ENCODE measurements at places on chromosomes 4 and X.
A peak's percentile ranks its signal among the peaks of the same experiment; 100 is the strongest.

DNA sequence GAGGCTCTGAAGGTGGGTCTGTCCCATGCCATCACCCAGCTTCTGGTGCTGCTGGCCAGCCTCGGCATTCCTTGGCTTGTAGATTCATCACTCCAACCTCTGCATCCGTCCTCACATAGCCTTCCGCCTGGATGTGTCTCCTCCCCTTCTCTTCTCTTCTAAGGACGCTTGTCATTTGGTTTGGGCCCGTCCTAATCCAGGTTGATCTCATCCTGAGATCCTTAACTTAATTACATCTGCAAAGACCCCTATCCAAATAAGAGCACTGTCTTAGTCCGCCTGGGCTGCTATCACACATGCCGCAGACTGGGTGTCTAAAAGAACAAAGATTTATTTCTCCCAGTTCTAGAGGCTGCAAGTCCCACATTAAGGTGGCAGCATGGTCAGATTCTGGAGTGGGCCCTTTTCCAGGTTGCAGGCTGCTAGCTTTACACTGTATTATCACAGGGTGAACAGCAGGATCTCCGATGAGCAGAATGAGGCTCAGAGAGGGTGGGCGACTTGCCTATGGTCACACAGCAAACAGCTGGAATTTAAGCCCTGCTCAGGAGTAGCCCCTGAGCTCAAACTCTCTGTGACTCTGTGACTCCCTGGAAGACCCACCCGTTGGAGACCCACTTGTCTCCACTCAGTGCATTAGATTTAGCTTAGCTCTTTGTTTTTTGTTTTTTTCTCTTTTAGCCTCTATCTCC is 113.1 kb downstream of the STK32B start:
- no peak for ATAC-seq

GRCh38 chr4:126851391-126851790 is 781.4 kb upstream of the INTU start:
- ATAC-seq, result no peak

DNA sequence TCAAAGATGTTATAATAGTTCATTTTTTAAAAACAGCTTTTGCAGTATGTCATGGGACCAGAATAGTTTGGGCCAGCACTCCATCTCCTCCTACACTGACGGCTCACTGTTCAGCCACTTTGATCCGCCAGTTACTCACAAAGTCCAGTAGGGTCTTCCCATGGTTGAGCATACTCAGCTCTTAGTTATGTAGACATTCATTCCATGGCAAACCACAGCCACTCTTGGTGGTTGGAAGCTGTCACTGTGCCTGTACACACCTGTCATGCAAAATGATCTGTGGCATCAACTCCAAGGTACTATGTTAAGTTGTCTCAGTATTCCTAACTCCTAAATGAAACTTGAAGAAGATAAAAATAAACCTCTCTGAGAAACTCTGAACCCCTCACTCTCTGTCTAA is 127.2 kb downstream of the NR3C2 start:
- no peak for ATAC-seq

DNA sequence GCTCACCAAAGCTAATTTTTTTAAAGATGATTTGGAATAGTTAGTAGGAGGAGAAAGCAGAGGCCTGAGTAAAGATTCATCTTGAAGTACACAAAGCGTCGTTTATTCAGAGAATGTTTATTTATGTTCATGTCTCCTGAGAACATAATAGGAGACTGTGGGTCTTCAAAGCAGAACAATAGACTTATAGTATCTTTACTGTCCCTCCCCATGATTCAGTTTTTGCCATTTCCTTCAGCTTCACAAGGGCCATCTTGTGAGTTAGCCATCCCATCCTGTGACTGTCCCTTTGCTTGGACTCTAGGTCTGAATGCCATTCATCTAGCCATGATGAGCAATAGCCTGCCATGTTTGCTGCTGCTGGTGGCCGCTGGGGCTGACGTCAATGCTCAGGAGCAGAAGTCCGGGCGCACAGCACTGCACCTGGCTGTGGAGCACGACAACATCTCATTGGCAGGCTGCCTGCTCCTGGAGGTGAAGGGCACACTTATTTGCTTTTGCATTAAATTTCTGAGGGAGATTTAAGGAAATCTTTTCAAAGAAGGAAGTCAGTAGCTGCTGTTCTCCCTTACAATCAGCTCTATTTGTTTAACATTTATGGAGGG is 105.8 kb downstream of the NFKB1 start:
- no peak for ATAC-seq

- no peak for ATAC-seq
These were observed 44.6 kb upstream of the ADRA2C start for GRCh38 chr4:3721627-3722026.

DNA sequence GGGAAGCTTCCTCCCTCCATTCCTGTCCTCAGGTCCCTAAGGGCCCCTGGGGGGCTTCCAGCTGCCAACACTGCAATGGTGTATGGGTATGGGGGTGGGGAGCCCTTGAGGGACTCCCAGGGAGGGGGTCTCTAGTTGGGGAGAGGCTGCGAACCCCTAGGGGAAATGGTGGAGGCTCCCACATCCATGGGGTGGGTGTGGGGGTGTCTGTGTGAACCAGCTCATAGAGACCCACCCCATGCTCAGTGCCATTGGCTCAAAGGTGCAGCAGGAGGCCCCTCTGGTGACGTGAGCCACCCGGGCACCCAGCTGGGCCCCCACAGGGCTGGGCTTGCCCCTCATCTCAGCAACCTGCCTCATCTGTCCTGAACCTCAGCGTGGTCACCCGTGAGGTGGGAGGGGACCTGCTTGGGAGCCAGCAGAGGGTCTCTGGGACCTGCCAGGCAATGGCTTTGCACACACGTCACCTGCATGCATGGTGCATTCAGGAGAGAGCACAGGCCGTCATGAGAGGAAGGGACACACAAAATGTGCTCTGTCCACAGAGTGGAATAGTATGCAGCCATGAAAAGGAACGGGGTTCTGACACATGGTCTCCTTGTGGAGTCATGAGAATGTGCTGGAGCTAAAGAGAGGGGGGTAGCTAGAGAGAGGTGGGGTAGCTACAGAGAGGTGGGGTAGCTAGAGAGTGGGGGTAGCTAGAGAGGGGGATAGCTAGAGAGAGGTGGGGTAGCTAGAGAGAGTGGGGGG is 22.7 kb upstream of the PLCXD1 start:
- ATAC-seq, result no peak

DNA sequence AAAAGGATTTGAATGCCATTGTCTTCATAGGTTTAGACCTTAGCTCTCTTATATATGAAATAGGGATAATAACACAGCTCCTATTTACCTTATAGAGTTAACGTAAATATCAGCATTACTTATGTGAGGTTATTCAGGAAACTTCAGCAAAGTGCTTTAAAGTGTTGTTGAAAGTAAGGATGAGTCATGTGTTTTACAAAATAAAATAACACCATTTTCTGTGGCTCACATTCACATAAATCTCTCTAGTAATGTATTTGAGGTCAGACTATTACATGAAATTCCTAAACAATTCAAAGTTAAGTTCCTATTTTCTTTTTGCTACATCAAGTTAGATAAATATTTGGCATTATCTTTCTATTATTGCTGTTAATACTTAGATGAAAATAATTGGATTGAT is 2.9 kb downstream of the GNRHR start:
- ATAC-seq, result no peak

DNA sequence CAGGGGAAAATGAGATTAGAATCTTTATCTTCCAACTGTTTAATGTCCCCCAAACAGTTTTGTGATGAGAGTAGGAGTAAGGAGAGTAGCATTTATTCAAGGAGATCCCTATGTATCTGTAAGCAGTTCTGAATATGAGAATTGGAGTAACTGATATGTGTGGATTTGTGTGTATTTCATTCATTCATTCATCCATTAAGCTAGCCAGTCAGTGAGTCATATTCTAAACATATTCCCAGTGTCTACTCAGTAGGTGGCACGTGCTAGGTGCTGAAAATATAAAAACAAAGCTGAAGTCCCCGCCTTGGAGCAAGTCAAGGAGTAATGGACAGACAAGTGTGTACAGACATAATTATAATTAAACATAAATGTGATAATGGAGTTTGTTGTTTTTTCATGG is 12.4 kb upstream of the STX18 start:
- ATAC-seq, result no peak

DNA sequence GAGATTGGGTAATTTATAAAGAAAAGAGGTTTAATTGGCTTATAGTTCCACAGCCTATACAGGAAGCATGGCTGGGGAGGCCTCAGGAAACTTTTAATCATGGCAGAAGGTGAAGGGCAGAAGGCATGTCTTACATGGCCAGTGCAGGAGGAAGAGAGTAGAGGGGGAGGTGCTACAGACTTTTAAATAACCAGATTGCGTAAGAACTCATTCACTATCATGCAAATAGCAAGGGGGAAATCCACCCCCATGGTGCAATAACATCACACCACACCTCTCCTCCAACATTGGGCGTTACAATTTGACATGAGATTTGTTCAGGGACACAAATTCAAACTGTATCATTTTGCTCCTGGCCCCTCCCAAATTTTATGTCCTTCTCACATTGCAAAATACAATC is 353.8 kb upstream of the PABPC5 start:
- no peak for ATAC-seq

GRCh38 chr4:8643441-8643840 is 50.9 kb downstream of the CPZ start:
- ATAC-seq, result no peak

DNA sequence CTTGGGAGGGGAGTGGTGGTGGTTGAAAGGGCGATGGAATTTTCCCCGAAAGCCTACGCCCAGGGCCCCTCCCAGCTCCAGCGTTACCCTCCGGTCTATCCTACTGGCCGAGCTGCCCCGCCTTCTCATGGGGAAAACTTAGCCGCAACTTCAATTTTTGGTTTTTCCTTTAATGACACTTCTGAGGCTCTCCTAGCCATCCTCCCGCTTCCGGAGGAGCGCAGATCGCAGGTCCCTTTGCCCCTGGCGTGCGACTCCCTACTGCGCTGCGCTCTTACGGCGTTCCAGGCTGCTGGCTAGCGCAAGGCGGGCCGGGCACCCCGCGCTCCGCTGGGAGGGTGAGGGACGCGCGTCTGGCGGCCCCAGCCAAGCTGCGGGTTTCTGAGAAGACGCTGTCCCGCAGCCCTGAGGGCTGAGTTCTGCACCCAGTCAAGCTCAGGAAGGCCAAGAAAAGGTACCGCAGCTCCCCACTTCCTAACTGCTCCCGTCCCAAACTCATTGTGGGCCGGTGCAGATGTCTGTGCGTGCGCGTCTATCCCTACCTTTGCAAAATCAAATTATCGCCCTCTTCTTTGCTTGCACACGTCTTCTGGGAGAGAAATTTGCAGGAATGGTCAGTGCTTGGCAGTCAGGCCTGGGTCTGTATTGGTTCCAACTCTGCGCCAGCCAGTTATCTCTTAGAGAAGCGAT is 533 bp downstream of the IL15 start:
- peak; percentile 77 for ATAC-seq

GRCh38 chr4:33924239-33924638 is 2320.1 kb downstream of the ARAP2 start:
- ATAC-seq, result no peak

DNA sequence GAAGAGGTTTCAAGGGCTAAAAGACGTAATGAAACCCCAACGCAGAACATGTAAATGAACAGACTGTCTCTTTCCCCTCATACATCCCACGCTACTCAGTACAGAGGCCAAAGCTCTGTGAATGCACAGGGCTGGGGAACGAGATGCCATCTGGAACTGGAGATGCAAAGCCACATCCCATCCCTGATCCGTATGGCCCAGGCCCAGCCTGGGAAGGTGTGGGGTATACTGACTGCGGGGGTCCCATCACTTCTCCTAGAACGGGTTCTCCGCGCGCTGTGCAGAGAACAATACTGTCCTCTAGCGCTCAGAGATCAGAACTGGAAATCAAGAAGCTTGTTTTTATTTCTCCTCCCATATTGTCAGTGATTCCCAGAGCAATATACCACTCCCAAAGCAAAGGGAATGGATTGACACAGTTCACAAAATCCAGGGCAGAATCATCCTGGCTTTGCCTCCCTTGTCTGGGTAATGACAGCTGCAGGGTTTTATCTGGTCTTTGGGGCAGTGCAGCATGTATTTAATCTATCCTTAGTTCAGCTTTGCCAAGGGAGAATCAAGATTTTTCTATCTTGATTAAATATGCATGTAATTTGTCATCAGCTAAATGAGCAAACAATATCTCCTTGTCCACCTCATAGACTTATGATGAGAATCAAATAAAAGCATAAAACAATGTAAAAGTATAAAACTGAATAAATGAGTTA is 47.3 kb upstream of the TLR3 start:
- peak; percentile 13 for ATAC-seq

GRCh38 chr4:38365261-38365660 is 298.7 kb upstream of the KLF3 start:
- no peak for ATAC-seq

DNA sequence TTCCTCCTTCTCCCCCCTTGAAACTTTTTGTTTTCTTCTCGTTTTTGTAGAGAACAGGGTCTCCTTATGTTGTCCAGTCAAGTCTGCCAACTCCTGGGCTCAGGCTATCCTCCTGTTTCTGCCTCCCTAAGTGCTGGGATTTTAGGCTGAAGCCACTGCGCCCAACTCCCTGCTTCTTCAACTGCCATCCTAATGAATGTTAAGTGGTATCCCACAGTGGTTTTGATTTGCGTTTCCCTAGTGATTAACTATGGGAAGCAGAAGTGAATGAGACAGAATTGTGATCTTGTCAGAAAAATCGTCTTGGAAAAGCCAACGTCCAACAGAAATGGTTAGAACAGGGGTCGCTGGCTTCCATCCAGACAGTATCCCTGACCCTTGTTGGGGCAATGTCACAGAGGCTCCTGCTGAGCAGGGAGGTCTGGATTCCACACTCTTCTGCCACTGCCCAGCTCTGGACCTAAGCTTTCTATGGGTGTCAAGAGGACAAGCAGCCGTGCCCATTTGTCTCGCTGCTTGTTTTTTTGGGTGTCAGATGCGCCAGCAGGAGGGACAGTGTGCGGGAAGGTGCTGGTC is 869 bp upstream of the ADD1 start:
- no peak for ATAC-seq

- no peak for ATAC-seq
These were observed 34.5 kb upstream of the PGRMC1 start for GRCh38 chrX:119201570-119201969.

DNA sequence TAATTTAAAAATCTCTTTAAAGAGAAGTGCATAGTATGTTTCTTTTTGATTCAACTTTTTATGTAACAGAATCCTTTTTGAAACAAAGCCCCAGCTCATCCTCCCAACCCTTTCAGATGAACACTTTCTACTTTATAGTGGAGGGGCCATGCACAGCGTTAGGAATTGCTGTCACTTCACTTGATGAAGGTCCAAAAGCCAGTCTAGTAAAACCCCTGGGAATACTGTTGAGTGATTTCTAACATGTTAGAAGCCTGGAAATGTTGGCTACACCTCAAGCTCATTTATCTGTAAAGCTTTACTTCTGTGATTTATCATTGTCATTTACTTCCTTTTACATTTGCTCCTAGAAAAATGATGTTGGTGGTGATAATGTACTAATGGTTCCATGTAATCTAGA is 1608.9 kb upstream of the TENM3 start:
- ATAC-seq, result no peak

GRCh38 chr4:83723609-83724008 is 187.7 kb downstream of the GPAT3 start:
- ATAC-seq, result no peak

- ATAC-seq, result no peak
These were observed 269.6 kb downstream of the DKK2 start for GRCh38 chr4:106766519-106766918.

- no peak for ATAC-seq
These were observed 31.1 kb upstream of the RXFP1 start for GRCh38 chr4:158490629-158491028.

GRCh38 chrX:118350706-118351105 is 4.8 kb downstream of the WDR44 start:
- no peak for ATAC-seq

GRCh38 chrX:84248226-84248625 is 60.2 kb upstream of the RPS6KA6 start:
- no peak for ATAC-seq

All from stimulated activated memory B cell treated with anti-CD40 and anti-IgM and Interleukin-4, amounts not matched to agents 10 μg/mL and 1 μg/mL and 100 μg/mL, for 72 hours (primary cell).